ENCODE measurements at places on chromosomes 13 and 19. TPM values are rescaled to one million over a fixed set of nuclear protein-coding genes. Genes with fewer than 3 reads are reported as not detected.

DNA sequence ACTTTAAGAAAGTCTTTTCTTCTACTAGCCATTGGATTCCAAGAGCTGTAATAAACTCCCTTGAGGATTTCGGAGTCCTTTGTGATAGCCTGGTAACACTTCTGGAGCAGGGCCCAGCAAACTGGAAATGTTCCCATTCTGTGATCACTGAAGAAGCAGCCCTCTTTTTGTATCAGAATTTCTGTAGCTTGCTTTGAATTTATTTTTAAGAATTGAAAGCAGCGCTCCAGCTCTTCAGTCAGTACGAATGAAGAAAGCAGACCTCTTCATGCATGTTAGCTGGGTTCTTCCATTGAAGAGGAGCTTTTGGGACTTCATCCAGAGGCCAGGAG, 141.5 kb downstream of the AKAP11 start:
- DNase-seq: no peak

DNA sequence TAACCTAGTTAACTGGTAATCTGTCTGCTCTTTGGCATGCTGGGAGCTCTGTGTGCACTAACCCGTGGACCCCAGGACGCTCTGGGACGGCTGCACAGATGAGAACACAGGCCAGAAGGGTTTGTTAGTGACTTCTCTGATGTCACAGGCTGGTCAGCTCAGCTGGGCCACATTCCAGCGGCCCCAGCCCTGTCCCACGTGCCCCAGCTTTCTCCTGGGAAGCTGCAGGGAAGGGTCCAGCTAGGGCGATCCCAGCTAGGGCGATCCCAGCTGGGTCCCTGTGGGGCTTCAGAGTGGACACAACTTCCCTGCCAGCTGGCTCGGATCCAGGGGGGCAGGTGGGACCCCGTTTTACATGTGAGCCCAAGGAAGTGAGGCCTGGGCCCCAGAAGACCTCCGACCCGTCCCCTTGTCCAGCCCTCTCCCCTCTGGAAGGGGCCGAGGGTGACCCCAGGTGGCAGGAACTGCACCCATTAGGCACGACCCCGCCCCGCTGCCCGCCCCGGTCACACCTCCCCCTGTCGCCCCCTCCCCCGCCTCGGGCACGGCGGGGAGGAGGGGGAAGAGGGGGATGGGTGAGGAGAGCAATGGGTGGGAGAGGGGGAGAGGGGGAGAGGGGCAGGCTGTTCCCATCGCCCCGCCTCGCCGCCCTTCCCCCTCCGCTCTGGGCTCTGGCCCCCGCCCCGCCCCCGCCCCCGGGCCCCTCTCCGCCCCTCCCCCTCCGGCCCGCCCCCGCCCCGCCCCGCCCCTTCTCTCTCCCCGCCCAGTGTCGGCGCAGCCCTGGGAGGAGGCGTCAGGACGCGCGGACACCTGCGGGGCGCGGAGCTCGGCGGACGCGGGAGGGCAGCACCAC, 75.2 kb upstream of the MCF2L start:
- peak; percentile 80 for DNase-seq

DNA sequence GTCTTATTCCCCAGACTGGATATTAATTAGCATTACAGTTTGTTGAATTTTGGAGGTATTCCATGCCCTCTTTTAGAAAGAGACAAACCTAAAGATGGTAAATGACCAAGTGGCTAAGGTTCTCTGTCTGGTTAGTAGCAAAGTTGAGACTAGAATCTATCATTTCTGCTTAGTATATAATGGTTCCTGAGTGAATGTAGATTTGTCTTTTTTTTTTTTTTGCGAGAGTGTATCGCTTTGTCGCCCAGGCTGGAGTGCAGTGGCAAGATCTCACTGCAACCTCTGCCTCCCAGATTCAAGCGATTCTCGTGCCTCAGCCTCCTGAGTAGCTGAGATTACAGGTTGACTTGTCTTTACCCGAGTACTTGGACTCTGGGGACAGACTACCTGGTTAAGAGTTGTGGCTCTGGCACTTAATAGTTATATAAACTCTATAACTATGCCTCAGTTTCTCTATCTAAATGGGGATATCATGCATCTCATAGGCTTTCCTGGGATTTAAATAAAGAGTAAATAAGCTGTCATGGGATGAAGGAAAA, 2.7 kb downstream of the NAA16 start:
- DNase-seq: no peak

Gene ZNF763
- 2.4 TPM for total RNA-seq

DNA sequence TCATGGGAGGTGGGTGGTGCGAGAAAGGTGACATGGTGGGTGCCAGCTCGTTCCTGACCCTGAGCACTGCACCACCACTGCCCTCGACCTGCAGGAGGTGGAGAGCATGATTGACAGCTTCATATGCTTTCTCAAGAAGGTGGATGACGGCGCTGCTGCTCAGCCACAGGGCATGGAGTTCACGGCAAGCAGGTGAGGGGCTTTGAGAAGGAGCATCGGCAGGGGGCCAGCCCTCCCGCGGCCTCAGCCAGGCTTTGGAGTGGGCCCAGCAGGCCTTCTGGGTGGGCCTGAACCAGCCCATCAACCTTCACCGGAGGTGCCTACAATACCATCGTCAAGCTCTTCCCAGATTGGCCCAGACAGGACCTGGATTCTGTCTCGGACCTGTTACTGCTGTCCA, 18.9 kb upstream of the ZNF14 start:
- no peak for DNase-seq

DNA sequence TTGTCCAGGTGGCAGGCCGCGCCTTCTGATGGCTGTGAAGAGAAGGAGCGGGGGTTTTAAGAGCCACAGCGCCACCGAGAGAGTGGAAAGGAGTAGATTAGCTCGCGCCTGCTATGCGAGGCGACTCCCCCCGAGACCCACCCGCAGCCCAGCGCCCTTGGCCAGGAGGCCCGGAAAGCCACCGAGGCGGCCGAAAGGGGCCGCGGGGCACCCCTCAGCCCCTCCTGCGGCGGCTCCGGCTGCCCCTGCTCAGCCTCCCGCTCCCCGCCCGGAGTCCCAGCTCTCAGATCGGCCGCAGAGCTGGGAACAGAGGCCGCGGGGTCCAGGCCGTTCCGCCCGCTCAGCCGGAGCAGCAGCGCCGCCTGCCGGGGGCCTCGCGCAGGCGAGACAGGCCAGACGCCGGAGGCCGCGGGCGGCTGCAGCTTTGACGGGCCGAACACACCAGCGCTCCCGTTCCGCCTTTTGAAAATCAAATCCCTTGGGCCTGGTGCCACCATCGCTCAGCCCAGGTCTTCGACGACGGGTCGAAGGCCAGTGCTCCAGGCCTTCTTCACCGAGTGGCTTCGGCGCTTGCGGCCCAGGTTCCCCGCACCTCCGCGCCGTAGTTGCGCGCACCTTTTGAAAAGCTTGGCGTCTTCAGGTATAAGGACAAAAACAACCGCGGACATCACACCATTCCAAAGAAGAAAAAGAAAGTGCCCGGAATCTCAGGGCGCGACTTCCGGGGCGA, 15.3 kb downstream of the CDX2 start:
- DNase-seq: peak; percentile 91

Gene SPRYD7
- 9.1 TPM for total RNA-seq

GRCh38 chr13:81738364-81738763, 1397.4 kb upstream of the SPRY2 start:
- no peak for DNase-seq

Gene LILRA1
- 1.7 TPM for total RNA-seq

DNA sequence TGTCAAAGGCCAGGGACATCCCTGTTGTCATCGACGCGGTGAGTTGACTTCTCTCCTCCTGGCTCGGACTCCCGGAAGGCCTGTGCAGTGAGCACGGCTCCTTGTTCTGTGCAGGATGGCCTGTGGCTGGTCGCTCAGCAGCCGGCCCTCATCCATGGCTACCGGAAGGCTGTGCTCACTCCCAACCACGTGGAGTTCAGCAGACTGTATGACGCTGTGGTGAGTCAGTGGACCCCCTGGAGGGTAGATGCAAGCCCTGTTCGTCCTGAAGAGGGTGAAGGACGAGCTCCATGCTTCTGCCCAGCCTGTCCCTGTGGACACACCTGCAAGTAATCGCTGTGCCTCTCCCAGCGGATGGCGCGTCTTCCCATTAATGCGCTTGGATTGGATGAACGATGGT, 19.2 kb downstream of the NAXD start:
- peak; percentile 49 for DNase-seq

Gene DPF1
- 0.65 TPM for total RNA-seq

GRCh38 chr19:58400316-58400915, 5.0 kb downstream of the RNF225 start:
- DNase-seq: no peak

Gene PEX11G
- 2.7 TPM for total RNA-seq

DNA sequence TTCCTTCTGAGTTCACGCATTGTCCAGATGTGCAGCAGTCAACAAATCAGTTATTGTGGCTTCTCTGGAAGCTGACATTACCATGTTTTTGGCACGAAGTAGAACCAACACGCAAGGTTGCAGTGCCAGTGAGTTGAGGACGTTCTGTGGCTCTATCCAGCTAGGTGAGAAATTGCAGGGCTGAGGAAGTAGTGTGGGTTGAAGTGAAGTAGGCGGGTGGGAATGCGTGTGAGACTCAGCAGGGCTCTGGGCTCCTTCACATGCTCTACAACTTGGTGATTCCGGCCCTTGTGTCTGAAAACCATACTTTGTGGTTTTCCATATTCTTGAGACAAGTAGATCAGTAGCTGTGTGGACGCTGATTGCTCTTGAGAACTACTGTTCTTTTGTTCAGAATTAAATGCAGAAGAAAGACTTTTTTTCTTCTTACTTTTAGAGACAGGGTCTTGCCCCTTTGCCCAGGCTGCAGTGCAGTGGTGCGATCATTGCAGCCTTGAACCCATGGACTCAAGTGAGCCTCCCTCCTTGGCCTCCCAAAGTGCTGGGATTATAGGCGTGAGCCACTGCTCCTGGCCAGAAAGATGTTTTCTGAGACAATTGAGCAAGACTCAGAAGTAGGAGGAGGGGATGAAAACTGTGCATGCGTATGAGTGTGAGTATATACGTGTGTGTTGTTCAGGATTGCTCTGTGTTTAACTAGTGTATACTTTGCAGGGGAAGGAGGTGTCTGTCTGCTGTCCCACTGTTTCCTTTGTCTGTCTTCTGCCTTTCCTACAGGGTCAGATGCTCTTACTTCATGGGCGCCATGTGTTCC, 46.2 kb downstream of the GATAD2A start:
- peak; percentile 19 for DNase-seq

GRCh38 chr19:46042252-46042883, 1.6 kb upstream of the IGFL4 start:
- no peak for DNase-seq

Gene CGB1
- total RNA-seq: not detected

Gene PRMT1
- total RNA-seq: 91.5 TPM

DNA sequence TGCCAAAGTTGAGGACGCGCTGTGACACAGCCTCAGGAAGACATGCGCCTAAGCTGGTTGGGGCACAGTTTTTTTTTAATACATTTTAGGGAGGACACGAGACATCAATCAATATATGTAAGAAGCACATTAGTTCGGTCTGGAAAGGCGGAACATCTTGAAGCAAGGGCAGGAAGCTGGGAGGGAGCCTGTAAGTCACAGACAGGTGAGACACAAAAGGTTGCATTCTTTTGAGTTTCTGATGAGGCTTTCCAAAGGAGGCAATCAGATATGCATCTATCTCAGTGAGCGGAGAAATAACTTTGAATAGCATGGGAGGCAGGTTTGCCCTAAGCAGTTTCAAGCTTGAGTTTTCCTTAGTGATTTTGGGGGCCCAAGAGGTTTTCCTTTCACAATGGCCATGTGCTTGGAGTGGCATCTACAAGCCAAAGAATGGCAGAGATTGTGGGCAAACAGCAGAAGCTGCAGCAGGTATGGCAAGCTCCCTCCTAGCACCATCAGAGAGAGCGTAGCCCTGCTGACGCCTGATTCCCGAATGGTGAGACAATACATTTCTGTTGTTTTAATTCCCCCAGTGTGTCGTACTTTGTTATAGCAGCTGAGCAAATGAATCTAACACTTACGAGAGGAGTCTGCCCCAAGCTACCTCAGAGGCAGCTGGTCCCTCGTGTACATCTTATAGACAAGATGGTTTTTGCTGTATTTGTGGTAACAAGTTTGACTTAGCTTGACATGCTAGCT, 99.5 kb upstream of the TMTC4 start:
- no peak for DNase-seq

All from posterior vena cava (tissue), 2 donors.